ENCODE measurements at places on chromosomes 12 and 14.

- no peak for DNase-seq
Observed at GRCh38 chr14:76832503-76832988, 6.3 kb downstream of the LRRC74A start.

DNA sequence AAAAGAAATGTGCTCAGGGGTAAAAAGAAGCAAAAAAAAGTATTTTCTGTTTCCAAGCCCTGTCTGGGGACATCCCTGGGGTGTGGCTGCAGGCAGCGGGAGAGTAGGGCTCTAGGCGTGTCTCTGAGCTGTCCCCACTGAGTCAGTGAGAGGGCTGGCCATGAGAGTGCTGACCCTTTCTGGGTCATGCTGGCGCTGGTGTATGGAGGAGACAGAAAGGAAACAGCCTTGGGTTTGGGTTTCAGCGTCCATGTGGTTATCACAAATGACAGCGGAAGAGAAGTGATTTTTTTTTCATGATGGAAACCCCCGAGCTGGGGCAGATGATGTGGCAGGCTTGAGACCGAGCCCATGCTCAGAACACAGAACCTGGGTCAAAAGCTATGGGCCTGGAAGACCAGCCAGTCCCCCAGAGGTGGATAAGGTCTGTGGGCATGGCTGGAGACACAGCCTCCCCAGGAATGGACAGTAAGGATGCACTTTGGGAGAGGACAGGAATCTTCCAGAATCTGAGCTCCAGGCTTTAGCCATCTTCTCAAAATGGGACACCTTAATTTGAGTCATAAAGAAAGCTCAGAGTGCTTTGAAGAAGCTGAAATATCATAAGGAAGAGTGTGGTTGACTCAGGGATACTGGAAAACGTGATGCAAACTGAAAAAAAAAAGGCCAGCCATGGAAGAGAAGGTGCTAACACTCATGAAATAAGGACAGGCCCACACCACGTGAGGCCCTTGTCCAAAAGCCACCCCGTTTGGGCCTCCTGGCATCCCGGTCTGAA lies 36.2 kb downstream of the SYNE3 start:
- DNase-seq: no peak

DNA sequence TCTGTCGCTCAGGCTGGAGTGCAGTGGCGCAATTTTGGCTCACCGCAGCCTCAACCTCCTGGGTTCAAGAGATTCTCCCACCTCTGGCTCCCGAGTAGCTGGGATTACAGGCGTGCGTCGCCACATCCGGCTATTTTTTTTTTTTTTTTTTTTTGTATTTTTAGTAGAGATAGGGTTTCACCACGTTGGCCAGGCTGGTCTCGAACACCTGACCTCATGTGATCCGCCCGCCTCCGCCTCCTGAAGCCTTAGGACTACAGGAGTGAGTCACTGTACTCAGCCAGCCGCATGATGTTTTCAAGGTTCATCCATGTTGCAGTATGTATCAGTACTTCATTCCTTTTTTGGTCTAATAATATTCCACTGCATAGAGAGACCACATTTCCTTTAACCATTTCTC lies 2.4 kb upstream of the RNF34 start:
- no peak for DNase-seq

DNA sequence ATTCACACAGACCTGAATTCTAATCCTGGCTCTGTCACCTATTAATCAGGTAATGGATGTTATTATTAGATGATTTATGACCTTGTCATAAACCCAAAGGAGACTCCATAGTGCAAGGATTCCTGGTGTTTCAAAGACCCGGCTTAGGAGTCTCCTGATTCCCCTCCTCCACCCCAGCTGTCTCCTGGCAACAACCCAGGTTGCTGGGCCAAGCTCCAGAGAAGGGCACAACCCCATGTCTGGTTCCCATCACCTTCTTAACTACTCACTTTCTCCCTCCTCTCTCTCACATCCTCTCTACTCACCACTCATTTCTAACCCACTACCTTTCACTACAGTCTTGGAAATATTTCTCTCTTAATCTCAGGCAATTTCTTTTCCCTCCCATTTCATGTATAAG lies 41.6 kb downstream of the RHOJ start:
- DNase-seq: no peak

- DNase-seq: peak; percentile 74
Observed at GRCh38 chr12:120971299-120972180, 6.8 kb upstream of the HNF1A start.

DNA sequence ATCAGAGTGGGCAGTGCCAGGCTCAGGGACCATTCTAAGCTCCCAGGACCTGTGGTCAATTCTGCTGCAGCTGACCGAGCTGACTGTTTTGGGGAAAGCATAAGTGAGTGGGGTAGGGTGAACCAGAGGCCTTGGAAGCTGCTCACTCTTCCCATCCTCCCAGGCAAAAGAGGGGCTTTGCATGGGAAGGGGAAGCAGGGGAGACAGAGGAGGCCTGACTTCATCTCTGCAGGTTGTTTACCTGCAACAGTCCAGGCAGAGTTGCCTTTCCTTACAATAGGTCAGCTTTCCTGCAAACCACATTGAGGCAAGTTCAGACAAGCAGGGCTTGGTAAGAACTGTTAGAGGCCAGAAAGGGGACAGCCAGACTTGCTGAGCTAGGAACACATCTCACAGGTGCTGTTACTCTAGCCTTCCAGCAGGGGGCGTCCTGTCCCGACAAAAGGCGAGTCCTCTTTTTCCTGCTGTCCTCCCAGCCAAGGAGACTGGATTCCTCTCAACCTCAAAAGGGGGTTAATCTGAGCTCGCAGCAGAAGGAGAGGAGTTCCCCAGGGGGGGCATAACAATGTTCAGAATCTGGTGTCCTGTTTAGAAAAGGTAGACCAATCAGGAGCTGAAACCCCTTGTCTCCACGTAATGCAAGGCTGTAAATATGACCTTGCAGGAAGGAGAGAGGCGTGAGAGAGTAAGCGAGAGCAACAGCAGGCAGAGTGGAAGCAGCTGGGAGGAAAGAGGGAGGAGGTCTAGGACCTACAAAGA lies 4.3 kb upstream of the DHRS2 start:
- peak; percentile 96 for DNase-seq
